H1 (cell line): ENCODE measurements at places on chromosomes 5 and 9.

DNA sequence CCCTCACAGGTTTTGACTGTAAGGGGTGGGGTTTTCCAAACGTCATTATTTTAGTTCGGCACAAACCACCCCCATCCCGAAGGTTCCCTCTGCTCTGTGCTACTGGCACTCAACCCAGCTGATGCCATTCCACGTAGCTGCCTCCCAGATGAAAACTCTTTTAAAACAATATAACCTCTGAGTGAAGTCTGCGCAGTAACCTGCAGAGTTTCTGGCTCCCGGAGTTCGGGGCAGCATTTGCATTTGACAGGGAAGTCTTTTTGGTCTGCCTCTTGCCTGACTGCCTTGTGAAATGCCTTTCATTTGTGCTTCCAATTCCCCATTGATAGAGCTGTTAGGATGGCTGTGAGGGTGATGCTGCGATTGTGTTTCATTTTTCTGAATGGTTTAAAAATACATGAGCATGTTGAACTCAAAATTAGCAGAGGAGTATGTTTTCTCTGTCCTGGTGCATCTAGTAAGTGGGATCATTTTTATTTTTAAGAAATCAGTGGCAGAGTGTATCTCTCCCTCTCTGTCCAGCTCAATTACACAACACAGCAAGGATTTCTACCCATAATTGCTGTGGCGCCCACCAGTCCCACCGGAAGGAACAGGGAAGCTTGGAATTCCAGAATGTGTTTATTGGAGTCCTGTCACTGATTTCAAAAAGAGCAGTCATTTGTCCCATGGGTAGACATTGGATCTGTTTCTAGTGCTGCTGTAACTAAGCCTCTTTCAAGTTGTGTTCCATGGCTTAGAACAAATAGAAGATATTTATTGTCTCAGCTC, 24.8 kb downstream of the ADCY2 start:
- no peak for DNase-seq

- DNase-seq: no peak
Measured at GRCh38 chr5:76401801-76402250, 1.3 kb upstream of the IQGAP2 start.

DNA sequence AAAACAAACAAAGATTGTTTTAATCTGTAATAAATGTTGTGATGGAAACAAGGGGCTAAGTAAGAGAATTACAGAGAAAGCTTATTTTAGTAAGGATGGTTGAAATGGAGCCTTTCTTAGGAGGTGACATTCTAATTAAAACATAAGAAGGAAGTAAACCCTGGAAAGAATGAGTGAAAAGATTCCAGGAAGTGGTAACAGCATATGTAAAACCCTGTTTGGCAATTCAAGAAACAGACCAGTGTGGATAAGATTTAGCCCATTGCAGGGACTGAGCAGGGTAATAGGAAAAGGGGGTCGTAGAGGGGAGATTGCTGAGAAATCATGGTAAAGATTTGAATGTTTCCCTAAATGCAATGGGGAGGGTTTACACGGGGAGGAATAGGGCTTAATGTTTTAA, 21.6 kb upstream of the PIP5K1B start:
- no peak for DNase-seq

DNA sequence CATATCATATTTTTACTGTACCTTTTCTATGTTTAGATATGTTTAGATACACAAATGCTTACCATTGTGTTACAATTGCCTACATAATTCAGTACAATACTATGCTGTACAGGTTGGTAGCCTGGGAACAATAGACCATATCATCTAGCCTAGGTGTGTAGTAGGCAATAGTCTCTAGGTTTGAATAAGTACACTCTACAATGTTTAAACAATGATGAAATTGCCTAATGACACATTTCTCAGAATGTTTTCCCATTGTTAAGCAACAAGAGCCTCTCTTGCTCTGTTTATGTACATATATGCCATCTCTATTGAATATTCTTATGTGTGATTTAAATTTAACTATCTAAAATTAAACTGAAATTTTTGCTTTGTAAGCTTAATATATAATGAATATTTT, 209.6 kb upstream of the ST8SIA4 start:
- no peak for DNase-seq

- DNase-seq: no peak
Measured at GRCh38 chr9:89357331-89358197, 39.3 kb downstream of the SECISBP2 start.

DNA sequence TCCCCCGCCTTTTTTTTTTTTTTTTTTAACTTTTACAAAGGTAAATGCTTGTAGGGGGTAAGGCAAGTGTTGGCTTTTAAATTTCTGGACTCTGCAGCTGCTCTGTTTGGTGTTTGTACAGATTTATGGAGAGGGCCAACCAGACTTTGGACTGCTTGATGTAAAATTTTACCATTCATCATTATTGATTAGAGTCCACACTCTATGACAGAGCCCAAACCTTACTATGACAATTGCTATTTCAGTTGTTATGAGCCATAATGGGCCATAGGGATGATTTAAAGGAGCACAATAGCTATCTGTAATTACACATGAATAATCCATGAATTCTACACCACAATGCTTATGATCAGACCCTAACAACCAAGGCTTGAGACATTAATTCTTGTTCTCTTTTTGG, 867.2 kb downstream of the NR2F1-AS1 start:
- no peak for DNase-seq
